ENCODE measurements at places on chromosomes 11 and 22.

- DNase-seq: no peak
Measured at GRCh38 chr11:95297680-95298452, 66.9 kb upstream of the SESN3 start.

DNA sequence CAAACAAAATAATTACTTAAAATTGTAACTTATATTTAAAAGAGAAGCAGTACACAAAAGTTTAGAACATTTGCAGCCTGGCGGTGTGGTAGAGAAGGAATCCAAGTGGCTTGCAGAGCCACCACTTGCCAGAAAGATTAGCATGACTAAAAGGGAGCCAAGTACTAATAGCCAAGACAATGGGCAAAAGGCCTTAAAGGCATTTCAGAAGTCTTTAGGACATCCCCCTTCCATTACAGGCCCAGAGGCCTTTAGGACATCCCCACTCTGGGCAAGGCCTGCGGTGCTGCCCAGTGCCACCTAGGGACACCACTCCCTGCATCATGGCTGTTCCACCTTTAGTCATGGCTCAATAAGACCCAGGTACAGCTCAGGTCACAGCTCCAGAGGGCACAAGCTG lies 32.4 kb downstream of the TMEM225 start:
- no peak for DNase-seq

GRCh38 chr11:108931168-108931567 lies 266.3 kb downstream of the DDX10 start:
- DNase-seq: no peak

GRCh38 chr11:111045407-111045803 lies 200.1 kb upstream of the POU2AF2 start:
- DNase-seq: no peak
